ENCODE measurements at places on chromosomes 4 and X.

GRCh38 chr4:129578336-129578735 is 482.4 kb downstream of the C4orf33 start:
- no peak for DNase-seq

DNA sequence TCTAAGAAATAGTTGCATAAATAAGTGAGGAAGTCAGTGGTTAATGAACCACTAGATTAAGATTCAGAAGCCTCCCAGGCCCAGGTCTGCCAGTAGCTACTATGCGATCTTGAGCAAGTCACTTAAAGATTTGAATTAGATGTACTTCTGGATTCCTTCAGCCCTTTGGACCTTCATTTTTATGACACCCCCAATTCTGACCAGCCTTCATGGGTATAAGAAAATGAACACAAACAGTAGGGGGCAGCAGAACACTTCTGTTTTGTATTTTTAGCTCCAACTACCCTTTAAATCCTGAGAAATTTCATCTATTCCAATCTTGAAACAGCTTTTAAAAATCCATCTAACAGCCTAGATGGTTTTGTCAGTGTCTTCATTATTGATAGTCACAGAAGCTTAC is 19.0 kb downstream of the TMEM47 start:
- DNase-seq: no peak

DNA sequence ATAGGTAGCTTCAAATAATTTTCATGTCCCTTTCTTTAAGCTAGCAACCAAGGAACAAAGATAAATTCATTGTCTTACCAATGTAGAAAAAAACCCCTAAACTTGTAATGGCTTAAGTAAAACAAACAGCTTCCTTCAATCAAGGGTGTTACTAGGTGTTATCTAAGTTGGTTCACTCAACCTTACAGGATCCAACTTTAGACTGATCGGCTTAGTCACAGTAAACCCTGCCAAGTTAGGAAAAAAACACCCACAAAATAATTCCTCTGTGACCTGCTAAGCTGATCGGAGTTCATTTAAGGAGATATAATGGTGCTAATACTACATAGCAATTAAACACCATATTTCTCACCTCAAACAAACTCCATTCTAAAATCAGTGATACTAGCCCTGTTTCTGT is 10.1 kb downstream of the AIFM1 start:
- DNase-seq: no peak

GRCh38 chr4:70927502-70928137 is 25.5 kb downstream of the MOB1B start:
- no peak for DNase-seq

GRCh38 chrX:21708116-21708515 is 49.8 kb downstream of the SMPX start:
- no peak for DNase-seq

GRCh38 chr4:173365359-173365996 is 5.3 kb upstream of the SAP30 start:
- DNase-seq: no peak

DNA sequence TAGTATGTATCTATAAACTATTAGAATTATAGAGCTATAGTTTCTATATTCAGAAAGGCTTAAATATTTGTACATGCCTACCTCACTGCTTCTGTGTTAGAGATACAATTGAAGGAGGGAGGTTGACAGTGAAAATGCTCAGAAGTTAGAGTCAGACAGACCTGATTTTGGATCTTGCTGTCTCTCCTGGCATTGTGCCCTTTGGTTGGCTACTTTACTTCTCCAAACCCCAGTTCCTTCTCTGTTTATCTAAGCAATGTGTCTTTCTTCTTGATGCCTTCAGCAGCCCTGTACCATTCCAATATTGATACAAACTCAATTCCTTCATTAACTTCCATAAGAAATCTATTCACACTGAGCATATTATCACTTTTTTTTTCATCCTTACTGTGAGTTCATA is 28.7 kb downstream of the CCNG2 start:
- no peak for DNase-seq

DNA sequence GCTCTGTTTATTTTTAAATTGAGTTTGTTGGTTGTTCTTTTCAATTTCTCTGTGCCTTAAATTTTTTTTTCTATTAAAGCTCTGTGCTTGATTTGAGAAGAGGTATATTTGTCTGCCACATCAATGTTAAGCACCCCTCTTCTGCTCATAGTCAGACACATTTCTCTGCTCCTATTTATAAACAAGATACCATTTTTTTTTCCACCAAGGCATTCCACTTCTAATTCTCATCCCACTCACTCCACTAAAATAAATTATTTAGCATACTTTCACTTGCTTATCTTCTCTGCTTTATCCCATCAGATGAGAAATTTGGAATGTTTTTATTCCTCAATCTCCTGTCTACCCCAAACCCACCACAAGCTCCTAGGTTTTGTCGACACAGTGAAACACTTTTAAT is 127.0 kb upstream of the PDE5A start:
- DNase-seq: no peak

DNA sequence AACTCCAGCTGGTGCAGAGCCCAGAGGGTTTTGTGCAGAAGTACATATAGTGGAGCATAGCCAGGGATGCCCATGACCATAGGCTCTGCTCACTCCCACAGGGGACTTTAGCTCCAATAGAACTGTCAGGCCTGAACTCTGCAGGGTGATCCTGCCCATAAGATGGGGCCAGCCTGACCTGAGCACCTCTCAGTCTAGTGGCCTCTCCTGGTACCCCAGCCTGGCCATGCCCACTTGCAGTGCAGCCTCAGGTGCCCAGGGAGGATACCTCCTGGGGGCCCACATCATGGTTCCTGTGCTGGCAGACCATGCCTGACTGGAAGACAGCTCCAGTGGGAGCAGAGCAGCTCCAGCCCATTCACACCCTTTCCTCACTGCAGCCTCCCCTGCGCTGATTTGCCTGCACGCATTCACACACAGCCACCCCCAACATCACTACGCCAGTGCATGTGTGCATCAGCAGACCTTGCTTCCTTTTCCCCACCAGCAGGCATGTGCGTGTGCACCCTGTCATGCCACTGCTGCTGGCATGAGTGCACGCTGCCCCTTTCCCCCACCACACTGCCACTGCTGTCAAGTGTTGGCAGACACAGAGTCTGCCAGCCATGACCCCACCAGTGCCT is 53.0 kb upstream of the MMAA start:
- DNase-seq: no peak

DNA sequence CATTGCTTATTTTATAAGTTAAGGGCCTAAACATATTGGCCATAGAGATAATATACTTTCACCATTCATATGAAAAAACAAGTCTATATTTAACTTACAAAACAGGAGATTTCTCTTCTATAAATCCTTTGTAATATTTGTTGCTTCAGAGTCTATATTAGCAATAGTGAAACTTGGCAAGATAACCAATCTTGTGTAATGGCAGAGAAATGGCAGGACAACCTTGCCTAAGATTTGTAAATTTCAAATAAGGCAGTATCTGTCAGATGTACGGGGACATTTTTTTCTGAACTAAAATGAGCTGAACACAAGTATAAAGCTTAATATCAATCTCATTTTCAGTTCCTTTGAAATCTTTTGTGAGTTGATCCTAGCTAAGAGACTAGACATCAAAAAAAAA is 17.8 kb upstream of the CPEB2 start:
- DNase-seq: no peak

- no peak for DNase-seq
These were observed 52.9 kb upstream of the HPGDS start for GRCh38 chr4:94395562-94395961.

- no peak for DNase-seq
These were observed 6.0 kb downstream of the PDLIM5 start for GRCh38 chr4:94457692-94458106.

DNA sequence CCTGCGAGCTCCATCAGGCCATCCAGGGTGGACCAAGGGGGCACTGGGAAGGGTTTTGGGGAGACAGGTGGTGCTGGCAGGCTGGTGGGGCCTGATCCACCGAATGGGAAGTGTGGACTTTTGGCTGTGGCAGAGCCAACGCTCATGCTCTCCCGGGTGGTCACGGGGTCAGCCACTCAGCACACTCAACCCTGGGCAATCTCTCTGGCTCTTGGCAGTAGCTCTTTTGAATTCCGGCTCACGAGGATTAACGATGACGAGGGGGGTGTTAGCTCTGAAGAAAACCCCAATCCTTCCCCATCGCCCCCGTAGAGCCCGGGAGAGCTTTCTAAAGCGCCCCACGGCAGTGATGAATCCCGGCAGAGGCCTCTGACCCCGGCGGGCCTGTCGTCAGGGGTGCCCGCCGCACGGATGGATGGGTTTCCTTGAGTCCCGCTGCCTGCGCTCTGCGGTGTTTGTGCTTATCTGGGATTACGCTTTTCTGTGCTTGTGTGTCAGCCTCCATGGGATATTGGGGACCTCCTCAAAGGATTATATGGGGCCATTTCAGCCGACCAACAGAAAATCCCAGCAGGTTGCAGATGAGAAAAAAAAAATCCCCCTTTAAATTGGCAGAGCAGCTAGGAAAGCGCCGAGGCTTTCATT is 156.8 kb upstream of the PSAPL1 start:
- no peak for DNase-seq

DNA sequence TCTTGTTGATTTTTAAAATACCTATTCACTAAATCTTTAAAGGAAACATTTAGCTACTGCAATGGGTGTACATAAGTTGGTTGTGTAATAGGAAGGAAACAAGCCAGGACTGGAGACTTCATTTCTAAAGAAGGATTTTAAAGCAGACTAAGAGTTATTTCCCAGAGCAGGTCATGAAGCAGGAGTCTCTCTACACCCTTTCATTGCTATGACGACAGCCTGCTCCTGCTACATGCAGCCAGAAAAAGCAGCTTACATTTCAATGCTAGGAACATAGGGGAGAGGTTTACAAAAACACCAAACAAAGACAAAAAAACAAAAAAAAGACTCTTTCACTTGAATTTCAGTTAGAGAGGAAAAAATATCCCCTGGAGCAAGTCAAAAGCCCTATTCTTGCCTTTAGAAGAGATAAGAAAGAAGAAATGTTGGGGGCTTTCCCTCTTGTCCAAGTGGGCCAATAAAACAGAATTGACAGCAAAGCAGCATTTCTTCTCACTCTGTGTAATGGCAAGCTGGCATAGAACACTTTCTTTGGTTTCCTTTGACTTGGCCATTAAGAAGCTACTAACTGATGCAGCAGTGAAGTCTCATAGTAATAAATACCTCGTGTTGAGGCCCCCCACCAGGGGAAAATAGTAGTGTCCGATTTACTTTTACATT is 3.4 kb downstream of the SPARCL1 start:
- no peak for DNase-seq

- DNase-seq: no peak
These were observed 5.1 kb downstream of the PF4 start for GRCh38 chr4:73976716-73977115.

DNA sequence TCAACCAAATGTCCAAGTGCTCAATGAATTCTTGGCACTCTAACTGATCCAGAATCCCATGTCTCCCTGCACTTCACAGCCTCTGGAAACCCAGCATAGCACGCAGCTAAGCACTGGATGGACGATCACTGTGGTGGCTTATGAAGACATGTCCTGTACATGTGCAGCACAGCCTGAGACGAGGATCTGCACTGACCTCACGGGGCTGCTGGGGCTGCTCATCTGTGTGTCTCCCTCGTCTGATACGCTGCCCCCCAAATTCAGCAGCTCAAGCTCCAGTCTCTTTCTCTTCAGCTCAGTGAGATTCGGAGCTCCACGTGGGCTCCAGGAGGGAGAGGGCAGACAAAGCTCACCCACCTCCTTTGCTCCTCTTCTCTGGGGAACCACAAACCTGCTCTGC is 126.9 kb downstream of the CPZ start:
- no peak for DNase-seq

- DNase-seq: peak; percentile 14
These were observed 28.1 kb upstream of the HPSE start for GRCh38 chr4:83362492-83363329.

DNA sequence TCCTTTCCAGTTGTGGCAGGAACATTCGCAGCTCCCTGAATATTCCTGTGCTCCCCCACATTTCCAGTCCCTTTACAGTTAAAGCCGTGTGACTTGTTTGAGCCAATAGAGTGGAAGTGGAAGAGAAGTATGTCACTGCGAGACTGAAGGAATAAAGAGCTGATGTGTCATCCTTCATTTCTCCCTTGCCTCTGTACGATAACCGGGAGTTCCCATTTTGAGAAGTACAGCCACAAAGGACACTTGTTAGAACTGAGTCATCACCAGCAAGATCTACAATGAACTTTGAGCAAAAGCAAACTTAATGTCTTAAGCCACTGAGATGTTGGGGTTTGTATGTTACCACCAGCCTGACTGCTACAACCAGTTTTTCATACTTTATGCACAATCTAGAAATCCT is 92.3 kb downstream of the SPRY1 start:
- DNase-seq: no peak

GRCh38 chrX:39764441-39764914 is 333.3 kb downstream of the BCOR start:
- DNase-seq: no peak

DNA sequence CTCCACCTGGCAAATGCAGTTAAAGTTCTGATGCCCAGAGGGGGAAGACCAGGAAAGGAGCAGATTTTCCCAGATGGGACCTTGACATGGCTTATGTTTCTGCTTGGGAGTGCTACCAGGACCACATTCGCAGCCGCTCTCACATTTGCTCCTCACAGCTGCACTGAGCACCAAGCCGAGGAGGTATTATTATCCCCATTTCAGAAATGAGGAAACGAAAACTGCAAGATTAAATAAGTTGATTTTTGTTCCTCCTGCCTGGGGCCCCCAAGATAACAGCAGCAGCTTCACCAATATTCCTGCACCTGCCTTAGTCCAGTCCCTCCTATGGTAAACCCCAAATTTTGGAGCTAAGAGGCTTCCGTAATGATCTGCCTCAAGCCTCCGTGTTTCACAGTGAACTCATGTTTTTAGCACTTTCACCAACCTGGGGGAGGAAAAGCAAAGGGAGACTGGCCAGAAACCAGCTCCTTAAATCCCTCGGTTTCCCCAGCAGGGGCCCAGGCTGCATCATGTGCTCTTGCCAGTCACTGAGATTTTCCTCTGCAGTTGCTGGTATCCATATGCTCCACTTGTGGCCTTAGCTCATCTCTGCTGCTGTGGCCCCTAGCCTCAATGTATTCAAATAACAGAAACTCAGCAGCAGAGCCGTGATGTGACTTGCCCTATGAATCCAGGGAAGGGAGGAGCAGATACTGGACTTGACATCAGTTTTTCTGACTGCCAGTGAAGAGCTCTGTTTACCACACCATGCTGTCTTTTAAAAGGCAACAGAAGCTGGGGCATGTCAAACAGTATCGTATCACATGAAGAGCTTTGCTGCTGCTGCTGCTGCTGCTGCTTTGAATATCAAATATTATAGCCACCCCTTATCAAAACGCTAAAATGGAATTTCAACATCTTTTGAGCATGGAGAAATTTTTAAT is 95.5 kb upstream of the KLHL13 start:
- DNase-seq: no peak

Measured in fibroblast of skin of left quadriceps (primary cell).